Mammary microvascular endothelial cell (primary cell): ENCODE measurements at places on chromosomes 3 and 15. TPM values are rescaled to one million over a fixed set of nuclear protein-coding genes. Genes with fewer than 3 reads are reported as not detected.

The VWA5B2 gene
- total RNA-seq: not detected in 2 replicates

The GPR87 gene
- total RNA-seq: 0.20 TPM in 1 of 2 replicates, not detected in the other

The GP5 gene
- total RNA-seq: 0.13 TPM in 1 of 2 replicates, not detected in the other

The PLA2G4E gene
- not detected in 2 replicates for total RNA-seq

The GPR15 gene
- total RNA-seq: not detected in 2 replicates

The CHRFAM7A gene
- total RNA-seq: 0.10 TPM in 1 of 2 replicates, not detected in the other

The INTS14 gene
- 40.4 and 41.7 TPM in 2 replicates for total RNA-seq
